ENCODE measurements at places on chromosomes 12 and 14.

DNA sequence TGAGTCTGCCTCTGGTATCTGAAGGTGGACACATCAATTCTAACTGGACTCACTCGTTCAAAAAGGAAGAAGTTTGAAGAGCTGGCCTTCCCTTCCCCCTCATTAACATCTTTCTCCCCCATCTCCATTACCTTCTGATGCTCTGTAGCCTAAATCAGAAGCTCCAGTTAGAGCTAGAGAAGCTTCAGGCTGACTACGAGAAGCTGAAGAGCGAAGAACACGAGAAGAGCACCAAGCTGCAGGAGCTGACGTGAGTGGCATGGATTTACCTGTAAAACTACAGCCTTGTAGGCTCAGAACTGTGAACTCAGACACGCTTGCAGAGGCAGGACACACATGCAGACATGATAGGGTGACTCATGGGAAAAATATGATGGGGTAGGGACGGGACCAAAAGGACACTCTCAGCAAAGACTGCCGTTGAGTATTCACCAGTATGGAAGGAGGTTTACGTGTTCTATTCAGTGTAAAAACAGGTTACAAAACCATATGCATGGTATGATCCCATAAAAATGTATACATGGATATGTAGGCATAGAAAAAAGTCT, 14.3 kb upstream of the PIP4K2C start:
- no peak for DNase-seq

DNA sequence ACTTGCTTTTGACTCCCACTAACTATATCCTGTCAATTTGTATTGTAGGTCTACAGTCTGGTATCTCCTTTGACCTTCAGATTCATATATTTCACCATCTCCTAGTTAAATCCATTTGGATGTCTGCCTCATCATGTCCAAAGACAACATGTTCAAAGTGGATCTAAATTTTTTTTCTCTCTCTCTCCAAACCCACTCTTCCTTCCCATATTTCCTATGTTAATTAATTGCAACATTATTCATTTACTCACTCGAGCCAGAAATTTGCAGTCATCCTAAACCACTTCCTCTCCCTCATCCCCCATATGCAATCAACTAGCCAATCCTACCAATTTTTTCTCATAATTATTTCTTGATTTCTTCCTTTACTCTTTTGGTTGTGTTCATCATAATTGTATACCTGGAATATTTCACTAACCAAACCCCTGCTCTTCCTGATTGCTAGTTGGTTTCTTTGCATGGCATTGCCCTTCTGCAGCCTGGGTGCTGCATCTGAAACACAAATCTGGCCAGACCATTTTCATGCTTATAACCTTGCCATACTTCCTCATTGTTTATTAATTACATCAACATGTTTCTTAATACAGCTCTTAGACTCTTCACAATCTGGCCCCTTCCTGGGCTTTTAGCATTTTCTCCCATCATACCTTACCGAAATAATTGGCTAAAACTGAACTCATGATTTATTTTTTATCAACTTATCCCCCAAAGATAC, 442.2 kb downstream of the ADAMTS20 start:
- DNase-seq = no peak

GRCh38 chr12:21912318-21912717, 28.9 kb downstream of the ABCC9 start:
- DNase-seq = no peak

DNA sequence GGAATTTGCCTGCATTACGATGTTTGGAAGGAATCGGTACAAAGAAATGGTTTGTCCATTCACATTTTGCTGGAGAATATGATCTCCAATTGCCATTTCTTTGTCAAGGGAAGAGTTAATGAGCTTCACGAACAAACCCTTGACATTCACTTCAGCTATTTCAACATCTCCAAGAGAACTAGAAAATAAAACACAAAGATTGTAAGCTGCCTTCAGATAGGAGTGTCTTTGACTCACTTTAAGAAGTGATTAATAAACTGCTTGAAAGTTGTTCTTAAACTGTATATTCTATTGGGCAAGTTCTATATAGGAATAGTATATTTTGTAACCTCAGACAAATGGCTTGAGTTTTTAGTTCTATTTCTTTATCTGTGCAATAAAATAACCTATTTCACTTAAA, 26.3 kb downstream of the LMNTD1 start:
- no peak for DNase-seq

DNA sequence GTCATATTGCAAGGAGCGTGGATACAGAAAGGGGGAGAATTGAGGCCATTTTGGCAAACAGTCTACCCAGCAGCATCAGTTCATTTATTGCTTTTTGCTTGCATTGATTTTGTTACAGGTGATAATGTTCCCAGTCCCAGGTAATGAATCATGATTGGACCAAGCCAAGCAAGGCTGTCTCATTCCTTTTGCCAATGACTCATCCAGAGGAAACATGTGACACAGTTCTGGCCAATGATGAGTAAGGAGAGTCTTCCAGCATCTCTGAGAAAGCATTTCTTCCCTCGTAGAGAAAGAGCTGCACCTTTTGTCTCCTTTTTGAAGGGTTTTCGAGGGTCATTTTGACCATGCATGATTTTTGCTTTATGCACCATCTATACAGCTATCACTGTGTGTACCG, 68.2 kb downstream of the SLC15A4 start:
- DNase-seq = no peak

- no peak for DNase-seq
Observed at GRCh38 chr12:129827866-129828384, 75.9 kb downstream of the TMEM132D start.

DNA sequence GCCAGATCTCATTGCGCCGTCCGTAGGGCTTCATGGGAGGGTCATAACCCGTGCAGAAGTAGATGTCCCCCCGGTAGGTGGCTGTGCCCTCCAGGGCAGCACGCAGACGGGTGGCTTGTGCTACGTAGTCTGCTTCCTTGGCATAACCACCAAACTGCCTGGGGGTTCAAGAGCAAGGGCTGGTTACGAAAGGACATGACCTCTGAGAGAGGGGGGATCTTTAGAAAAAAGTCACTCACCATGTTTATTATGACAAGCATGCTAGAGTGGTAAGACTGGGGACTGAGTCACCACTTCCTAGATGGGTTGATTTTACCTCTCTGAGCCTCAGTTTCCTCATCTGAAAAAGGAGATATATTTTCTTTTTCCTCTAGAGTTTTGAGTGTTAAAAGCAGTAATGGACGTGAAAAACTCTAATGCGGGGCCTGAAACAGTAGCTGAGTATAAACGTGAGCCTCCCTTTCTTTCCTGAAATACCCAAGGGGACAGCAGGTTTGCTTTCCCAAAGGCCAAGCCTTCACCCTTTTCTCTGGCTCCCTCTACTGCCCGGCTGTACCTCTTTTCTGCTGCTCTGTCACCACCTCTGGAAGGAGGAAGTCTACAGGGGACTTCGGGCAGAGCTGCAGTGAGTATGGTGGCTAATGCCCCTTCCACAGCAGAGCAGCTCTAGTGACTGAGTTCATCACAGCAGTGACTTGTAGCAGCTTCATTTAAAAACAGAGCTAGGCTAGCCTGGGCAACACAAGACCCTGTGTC, 23.5 kb upstream of the GPRC5D start:
- DNase-seq = no peak

GRCh38 chr14:83342590-83342989, 1808.9 kb upstream of the SEL1L start:
- DNase-seq = no peak

DNA sequence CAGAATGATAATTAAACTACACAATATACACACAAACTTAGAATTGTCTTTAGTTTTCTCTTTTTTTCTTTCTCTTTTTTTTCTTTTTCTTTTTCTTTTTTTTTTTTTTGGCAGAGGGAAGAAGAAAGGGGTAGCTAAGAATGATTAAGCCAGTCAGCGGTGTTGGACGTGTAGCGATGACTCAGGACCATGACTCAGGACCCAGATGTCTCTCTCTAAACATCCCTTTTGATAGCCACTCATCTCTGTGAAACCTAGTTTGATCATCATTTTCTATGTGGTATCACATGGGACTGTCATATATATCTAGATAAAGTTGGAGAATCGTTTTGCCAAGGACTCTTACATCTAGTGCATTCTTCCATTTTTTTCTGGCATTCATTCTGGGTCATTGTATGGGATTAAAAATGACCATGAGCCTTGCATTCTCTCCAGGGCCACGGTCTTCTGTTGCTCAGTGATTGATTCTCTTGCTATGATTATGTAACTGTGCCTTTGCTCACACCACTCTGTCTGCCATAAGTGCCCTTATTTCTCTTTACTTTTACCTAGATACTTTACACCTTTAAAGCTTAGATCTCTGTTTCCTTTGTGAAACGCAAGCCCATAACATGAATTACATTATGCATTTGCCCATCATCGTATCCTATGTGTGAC, 26.6 kb upstream of the NRXN3 start:
- no peak for DNase-seq

DNA sequence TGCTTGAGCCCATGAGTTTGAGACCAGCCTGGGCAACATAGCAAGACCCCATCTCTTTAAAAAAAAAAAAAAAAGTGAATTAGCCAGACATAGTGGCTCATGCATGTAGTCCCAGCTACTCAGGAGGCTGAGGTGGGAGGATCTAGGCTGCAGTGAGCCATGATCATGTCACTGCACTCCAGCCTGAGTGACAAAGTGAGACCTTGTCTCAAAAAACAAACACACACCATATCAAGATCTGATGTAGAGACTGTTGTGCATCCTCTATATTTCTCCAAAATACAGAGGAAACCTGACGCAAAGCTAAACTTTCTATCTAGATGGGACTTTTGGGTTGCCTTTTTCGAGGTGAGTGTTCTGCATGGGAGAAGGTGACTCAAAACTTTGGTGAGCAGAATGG, 77.4 kb upstream of the SLC8A3 start:
- DNase-seq = no peak

GRCh38 chr12:105756961-105757360, 381.8 kb downstream of the NUAK1 start:
- DNase-seq = no peak

DNA sequence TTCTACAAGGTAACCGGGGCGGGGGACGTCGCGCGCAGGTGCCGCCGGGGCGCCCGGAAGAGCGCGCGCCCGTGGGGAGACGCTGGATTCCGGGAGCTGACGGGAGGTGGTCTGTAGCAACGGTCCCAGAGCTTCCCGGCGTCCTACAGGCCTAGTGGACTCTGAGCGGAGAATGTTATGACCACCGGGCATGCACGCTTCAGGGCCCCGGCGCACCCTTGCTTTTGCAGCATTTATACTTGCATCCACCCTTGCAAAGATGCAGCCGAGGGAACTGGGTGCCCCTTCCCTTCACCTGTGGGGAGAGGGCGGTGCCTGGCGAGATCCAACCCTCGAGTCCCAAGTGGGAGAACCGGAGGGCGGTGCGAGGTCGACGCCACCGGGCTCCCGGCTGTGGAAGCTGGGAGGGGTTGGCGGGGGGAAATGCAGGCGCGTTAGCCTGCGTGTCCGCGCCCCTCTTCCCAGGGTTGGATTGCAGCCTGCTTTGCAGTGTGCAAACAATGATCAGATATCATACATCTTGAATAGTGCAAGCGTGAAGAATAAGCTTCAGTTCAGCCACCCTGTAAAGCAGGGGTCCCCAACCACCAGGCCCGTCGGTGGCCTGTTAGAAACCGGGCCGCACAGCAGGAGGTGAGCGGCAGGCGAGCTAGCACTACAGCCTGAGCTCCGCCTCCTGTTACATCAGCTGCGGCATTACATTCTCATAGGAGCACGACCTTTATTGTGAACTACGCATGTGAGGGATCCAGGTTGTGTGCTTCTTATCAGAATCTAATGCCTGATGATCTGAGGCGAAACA, 576 bp downstream of the ERP29 start:
- peak; percentile 60 for DNase-seq

DNA sequence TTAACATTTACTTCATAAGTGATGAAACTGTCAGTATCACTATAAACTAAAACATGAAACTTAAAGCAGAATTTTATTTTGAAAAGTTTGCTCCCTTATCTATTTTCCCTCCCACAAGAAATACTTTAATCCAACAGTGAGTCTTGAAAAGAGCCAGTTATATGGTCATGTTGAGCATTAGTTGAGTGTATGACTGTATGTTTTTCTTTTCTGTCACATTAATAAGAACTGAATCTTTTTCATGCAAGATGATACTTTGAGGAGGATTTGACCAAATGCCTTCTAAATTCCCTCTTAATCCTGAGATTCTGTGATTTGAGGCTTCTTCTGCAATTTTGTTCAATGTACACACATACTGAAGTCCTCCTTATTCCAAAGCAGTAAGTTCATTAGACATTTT, 33.7 kb upstream of the YARS2 start:
- no peak for DNase-seq

- no peak for DNase-seq
Observed at GRCh38 chr14:84882830-84883229, 647.1 kb upstream of the FLRT2 start.

DNA sequence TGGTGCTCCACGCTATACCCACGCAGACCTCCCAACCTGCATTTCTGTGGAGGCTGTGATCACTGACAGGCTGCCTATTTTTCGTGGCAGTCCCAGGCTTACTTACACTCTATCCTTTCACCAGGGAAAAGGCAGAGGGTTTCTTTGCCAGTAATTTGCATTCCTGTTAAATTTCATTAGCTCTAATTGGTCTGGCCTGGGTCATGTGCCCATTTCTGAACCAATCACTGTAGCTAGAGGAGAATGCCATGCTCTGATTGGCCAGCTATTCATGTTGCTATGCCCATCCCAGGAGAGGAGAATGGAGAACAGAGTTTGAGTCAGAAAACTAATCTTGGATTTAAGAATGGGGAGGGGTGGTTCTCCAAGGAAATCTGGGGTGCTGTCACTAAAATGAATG, 43.2 kb upstream of the TUNAR start:
- DNase-seq = no peak

DNA sequence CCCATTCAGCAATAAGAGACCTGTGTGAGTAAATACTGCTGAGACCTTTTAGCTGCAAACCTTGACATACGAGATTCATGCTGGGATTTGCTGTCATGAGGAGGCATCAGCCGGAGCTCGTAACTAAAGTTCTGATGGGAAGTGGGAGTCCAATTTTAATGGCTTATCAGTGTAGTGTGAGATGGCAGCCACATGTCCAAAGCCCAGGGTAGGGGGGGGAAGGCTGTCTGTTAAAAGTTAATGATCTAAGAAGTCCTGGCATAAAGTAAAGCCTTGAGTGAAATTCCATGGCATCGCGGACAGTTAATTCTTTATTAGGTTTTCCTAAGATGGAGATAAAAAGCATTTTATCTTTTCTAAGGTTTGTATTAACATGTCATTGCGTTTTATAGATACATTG, 240.0 kb downstream of the AACS start:
- no peak for DNase-seq

DNA sequence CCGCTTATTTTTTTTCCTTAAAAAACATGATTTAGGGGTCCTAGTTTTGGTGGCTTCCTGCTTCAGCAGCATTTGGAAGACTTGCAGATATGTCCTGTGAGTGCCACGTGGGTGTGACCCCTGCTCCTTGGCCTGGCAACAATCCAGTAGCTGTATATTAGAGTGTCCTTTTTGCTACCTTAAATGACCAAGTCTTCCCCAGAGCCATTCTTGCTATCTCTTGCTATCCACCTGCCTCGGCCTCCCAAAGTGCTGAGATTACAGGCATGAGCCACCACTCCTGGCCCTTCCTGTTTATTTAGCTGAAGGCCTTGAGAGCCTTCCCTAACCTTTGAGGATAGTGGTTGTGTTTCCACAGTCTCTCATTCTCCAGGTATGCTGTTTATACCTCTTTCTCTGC, 17.0 kb downstream of the TPCN1 start:
- DNase-seq = no peak

GRCh38 chr12:11877869-11878780, 192.6 kb upstream of the BCL2L14 start:
- DNase-seq = no peak

- no peak for DNase-seq
Observed at GRCh38 chr12:104319028-104319427, 15.5 kb downstream of the EID3 start.
